T-helper 2 cell (primary cell): ENCODE measurements at places on chromosomes 13 and 19.

DNA sequence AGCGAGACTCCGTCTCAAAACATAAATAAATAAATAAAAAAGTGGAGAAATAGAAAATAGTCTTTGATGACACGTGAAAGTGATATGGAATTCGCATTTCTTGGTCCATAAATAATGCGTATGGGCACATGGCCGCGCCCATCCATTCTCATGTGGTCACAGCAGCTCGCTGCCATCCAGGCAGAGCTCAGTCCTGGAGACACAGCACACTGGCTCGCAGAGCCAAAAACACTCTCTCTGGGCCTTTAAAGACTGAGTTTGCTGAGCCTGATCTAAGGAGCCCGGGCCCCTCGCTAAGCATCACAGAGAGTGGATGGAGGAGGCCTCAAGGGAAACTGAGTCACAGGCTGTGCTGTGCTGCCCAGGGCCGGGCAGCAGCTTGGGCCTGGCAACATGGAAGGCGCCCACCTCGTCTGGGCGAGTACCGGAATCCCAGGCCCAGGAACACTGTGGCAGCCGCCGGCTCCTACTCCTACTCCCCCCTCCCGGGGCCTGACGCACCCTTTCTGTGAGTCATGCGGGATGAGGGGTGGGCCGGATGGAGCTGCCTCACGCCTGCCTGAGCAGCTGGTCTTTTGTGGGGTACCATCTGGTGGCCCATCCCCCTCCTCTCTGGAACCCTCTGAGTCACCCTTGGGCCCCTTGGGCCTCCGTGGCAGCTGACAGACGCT is 28.9 kb upstream of the CACTIN start:
- DNase-seq: no peak

GRCh38 chr19:5289060-5289990 is 51.3 kb downstream of the PTPRS start:
- no peak for DNase-seq

DNA sequence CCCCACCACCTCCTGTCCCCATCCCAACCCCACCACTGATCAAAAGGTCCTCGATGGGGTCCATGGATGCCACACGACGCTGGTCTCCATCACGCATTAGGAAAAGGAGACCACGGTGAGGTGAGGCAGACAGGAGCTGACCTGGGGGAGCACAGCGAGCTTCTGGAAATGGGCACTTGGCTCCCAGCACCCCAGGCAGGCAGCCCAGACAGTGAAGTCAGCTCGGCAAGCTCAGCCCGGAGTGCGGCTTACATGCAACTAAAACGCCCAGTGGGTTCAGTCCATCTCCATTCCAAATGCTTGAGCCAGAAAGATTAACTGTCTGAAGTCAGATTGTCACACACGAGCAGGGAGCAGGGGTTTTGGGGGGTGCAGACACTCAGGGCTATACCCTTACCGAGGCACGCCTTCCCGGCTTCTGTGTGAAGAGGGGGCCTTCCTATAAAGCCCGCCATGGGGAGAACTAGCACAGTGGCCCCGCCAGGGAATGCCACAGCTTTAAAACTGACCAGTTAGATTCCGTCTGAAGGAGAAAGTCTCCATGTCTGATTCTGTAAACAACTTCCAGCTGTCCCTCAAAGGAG is 79.4 kb downstream of the SPACA7 start:
- no peak for DNase-seq

DNA sequence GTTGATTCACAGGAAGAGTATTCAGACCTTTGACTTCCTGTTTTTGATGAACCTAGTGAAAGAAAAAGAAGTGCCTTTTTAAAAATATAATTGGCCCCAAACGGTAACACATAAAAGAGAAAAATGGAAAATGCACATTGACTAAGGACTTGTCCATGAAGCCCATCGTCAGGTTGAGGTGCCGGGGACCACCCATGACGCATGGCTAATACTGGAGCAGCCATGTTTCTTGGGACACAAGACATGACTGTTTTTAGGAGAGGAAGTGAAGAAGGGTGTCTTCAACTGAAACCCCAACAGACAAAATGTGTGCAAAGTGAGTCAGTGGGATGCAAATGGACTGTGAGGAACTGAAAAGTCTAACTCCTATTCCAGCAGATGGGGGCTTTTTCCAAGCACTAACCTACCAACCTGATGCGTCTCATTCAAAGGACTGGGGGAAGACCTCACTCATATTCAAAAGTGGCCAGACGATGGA is 459.4 kb downstream of the FOXO1 start:
- no peak for DNase-seq

- DNase-seq: no peak
These were observed 209.6 kb downstream of the KLF12 start for GRCh38 chr13:73924607-73925006.
